Muscle of arm (tissue), 14 donors: ENCODE measurements at places on chromosomes 3 and 15. TPM values are rescaled to one million over a fixed set of nuclear protein-coding genes. Genes with fewer than 3 reads are reported as not detected.

- no peak for DNase-seq
These were observed 28.6 kb downstream of the EIF3J start for GRCh38 chr15:44565387-44566154.

DNA sequence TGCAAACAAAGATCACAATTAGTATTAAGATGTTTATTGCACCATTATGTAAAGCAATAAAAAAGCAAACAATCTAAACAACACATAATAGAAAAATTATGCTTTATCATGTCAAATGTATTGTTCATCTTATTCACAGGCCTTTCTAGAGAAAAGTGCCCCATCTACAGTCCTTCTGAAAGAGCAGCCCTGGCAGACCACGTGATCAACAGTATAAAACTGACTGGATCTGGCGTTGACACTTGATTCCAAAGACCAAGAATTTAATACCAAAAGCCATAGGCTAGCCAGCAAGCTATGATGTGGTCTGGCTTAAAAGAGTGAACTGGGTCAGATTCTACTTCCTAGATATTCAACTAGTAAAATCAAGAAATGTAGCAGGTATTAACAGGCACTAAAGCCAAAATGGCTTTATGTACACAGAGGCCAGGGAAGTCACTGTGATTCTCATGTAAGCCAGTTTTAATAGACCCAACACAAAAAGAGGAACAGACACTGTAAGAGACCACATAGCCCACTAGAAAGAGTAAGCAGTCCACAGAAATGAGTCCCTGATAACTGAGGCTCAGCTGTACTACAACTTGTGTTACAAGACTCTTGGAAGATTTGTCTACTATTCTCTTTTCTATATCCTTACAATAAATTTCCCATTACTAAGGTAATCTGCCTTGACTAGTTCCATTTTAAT lies 32.5 kb downstream of the DMXL2 start:
- no peak for DNase-seq

DNA sequence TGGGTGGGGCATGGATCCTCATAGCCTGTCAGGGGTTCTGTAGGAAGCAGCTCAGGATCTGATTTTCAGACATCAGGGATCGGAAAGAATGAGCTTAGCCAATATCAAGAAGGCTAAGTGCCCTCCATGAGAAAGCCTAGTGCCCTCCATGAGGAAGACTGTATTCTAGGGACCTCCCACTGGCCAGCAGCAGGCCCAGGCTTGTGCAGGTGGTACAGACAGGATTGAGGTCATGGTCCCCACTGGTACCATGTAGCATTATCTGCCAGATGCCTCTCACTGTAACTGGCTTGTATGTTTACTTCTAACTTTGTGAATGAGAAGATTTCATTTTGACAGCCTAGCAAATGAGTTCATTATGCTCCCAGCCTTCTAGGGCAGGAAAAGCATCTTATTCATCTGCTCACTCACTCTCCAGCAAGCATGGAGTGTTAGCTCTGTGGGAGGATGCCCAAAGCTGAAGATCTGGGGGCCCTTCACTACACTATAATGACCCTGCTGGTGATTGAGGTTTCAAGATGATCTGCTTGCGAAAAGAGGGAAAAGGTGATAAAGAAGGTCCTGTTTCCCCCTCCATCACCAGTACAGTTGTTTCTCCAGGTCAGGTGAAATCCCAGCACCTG lies 7.5 kb downstream of the EPHB1 start:
- no peak for DNase-seq

DNA sequence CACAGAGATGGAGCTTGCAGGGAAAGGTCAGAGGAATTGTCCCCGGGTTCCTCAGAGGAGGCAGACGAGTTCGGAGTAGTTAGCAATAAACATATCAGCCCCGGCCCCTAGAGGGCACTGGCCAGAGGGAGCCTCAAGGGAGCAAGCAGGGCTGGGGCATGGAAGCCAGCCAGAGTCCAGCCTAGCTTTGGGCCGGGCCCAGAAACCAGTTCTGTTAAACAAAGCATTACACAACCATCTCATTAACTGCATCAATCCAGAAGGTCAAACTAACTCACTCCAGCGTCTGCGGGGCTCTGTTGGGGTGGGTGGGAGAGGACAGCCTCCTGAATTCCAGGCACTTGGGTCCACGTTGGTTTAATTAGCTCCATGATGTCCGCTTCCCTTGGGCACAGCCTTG lies 41.0 kb upstream of the IREB2 start:
- DNase-seq: no peak

DNA sequence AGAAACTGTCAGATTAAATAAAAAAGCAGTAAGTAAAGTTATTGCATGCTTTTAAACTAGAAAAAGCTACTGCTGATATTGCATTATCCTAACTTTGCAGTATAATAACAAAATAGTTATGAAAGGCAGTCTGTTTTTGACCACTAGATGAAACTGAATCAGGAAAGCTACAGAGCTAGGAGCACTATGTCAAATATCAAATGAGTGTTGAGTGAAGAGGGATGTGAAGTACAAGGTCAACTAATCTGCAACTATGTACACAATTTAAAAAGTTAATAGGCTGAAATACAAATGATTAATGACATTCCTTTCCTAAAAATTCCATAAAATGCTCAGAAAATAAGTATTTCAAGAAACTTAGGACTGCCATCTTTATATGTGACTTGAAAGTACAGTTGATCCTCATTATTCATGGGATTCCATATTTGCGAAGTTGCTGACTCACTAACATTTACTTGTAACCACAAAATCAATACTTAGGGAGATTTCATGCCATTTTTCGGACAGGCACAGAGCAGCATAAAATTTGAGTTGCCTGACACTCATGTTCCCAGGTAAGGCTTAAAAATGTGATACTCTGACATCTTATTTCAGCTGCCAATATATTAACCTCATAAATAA lies 34.5 kb downstream of the SLC4A7 start:
- no peak for DNase-seq

The DUOX1 gene
- polyA plus RNA-seq: 2.0 TPM

- no peak for DNase-seq
These were observed 7.3 kb upstream of the RTP3 start for GRCh38 chr3:46490338-46491084.

The ST6GAL1 gene
- 13.3 TPM for polyA plus RNA-seq

The ZPLD1 gene
- not detected for polyA plus RNA-seq

DNA sequence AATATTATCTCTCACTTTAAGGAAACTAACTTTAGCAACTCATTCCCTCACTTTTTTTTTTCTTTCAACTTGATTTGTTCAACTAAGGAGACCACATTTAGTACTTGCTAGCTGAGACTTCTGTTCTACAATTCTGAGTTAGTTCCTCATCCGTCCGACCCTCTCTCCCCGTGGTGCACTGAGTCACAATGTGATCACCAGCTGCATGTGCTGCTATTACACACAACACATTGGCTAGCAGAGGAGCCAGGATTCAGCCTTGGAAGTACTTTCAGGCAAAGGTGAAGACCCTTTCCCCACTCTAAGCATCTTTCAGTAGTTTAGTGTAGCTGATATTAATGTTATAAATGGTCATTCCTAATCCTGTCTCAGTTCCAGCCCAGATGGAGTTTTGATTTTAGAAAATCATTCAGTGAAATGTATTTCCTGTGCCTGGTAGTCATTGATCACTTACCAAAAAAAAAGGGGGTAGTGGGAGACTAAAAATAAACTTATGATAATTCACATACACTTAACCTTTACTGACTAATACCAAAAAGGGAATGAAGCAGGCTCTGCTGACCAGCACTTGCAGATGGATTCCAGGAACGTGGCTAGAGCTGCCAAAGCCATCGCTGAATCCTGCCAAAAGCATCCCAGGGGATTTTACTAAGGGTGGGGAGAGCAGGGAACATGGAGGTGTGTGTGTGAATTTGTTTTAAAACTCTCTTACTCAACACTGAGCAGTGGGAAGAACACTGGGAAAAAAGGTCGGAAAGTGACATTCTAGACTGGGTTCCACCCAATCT lies 424.8 kb downstream of the LPP start:
- peak; percentile 83 for DNase-seq

DNA sequence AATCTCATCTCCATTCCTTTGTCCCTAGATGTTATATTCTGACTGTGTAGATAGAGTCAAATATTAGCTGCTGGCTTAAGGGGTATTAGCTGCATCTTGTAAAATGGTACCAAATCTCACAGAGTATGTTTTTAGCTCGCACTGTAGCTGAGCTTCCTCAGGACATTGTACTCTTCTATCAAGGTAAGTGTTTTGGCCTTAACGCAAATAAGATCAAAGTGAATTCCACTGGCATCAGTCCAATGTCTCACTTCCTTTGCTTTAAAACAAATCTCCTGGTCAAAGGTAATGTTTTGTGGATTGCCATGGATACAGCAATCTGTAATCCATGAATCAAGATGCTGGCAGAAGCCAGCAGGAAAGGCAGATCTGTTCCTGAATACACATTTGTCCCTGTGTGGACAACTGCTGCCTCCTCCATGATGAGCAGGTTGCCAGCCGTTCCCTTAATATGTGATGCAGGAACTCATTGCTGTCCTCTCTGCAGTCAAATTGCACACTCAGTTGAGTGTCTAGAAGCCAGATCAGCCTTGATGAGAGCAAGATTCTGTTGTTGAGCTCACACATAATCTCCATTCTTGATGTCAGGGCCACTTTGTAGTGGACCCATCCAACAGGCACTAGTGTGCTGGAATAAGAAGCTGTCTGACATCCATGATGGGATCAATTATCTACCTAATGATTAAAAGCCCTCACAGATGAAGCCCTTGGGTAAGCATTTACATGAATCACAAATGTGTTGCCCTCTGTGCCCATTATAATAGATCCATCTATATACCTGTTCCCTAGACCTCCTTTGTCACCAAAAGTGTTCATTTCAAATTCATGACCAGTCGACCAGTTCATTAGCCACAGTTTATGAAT lies 96.6 kb upstream of the AGTR1 start:
- DNase-seq: no peak

DNA sequence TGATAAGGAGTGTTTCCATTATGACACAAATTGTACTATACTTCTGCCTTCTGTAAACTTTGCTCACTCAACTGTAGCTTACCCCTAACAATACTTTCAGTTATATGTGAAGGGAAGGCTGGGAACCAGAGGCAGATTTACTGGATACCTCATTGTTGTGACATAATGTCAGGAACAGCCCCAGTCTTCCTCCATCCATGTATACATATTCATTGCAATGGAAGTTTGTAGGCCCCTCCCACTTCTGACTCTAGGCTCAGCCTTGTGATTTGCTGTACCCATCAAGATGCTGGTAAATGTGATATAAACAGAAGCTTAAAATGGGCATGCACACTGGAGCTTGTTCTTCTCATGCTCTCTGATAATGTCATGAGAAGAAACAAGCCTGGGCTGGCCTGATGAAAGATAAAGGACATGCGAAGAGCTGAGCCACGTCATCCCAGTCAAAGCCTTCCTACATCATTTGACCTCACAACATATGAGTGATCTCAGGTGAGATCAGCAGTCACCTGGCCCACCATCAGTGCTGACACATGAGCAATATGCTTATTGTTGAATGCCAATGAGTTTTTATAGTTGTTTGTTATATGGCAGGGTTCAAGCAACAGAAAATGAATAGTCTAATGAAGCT lies 267.8 kb downstream of the GAP43 start:
- DNase-seq: no peak

The ATP8B4 gene
- 2.9 TPM for polyA plus RNA-seq

The RAB5A gene
- not detected for polyA plus RNA-seq

- DNase-seq: no peak
These were observed 57.6 kb upstream of the FRMD4B start for GRCh38 chr3:69443457-69443920.

The MB21D2 gene
- 10.5 TPM for polyA plus RNA-seq

- no peak for DNase-seq
These were observed 148.4 kb downstream of the NR1I2 start for GRCh38 chr3:119930286-119930685.

- DNase-seq: no peak
These were observed 180.6 kb downstream of the FMN1 start for GRCh38 chr15:33013827-33014445.

- no peak for DNase-seq
These were observed 42.7 kb upstream of the TOP2B start for GRCh38 chr3:25707268-25707926.

- DNase-seq: no peak
These were observed 727.7 kb upstream of the NECTIN3 start for GRCh38 chr3:110343945-110344344.

DNA sequence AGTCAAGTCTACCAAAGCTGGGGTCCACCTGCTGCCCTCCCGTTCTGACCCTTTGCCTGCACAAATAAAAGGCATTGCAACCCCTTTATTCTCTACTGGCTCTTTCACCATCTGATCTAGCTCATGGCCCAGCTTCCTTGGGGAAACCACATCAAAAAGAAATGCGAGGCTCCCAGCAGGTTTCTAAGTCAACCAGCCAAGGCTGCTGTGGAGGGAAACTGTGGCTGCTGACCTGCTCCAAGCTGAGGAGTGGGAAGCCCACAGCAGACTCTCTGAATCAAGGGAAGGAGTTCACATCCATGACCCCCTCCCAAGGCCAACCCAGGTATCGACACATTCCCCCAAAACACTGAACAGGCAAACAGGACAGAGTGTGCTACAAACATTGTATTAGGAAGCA lies 25.2 kb upstream of the SLCO2A1 start:
- no peak for DNase-seq

The STRA6 gene
- polyA plus RNA-seq: 0.71 TPM

- DNase-seq: no peak
These were observed 315.6 kb upstream of the ALCAM start for GRCh38 chr3:105051111-105051510.

DNA sequence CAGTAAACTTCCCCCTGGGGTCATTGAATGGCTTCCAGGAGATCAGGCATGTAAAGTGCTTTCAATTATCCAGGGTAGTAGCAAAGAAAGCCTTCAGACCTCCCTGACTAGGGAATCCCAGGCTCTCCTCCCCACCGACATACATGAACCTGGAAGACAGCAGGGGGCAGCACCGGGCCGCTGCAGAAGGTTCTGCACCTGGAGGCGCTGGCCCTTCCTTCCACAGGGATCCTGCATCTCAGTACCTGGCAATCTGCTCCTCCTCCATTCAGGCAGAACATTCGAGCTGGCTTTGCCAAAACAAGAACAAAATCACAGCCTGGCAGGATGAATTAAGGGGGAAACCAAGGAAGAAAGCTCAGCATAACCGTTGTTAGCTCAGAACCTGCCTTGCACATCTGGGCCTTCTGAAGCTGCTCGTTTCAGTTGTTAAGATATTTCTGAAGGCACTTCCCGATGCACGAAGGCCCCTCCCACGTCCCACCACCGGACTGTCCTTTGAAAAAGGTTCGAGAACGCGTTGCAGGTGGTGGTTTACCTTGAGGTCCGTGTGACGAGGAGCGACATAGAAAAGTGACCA lies 237.7 kb downstream of the SLCO3A1 start:
- DNase-seq: peak; percentile 26

DNA sequence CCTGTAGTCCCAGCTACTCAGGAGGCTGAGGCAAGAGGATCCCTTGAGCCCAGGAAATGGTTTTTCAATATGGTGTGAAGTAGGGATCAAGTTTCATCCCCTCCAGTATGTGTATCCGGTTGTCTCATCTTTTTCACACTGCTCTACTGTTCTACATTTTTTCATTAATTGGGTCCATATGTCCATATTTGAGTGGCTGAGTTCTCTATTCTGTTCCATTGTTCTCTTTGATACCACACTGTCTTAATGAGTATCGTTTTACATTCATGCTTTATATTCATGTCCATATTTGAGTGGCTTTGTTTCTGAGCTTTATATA lies 81.6 kb upstream of the LRRFIP2 start:
- no peak for DNase-seq

The ST3GAL6 gene
- polyA plus RNA-seq: 5.7 TPM

- no peak for DNase-seq
These were observed 212.5 kb downstream of the CADPS start for GRCh38 chr3:62662677-62663076.

- DNase-seq: no peak
These were observed 94.6 kb downstream of the CYP19A1 start for GRCh38 chr15:51243774-51244173.
